Stimulated activated CD4-positive, alpha-beta T cell treated with anti-CD3 and anti-CD28 coated beads, Interleukin-1b, Interleukin-23, amount 100 ng/mL, for 4 hours (primary cell): ENCODE measurements at places on chromosomes 11 and 22.

- DNase-seq, result no peak
Observed at GRCh38 chr22:35192129-35192918, 65.0 kb upstream of the HMGXB4 start.

- DNase-seq, result no peak
Observed at GRCh38 chr11:123760894-123761293, 6.6 kb upstream of the OR6X1 start.

DNA sequence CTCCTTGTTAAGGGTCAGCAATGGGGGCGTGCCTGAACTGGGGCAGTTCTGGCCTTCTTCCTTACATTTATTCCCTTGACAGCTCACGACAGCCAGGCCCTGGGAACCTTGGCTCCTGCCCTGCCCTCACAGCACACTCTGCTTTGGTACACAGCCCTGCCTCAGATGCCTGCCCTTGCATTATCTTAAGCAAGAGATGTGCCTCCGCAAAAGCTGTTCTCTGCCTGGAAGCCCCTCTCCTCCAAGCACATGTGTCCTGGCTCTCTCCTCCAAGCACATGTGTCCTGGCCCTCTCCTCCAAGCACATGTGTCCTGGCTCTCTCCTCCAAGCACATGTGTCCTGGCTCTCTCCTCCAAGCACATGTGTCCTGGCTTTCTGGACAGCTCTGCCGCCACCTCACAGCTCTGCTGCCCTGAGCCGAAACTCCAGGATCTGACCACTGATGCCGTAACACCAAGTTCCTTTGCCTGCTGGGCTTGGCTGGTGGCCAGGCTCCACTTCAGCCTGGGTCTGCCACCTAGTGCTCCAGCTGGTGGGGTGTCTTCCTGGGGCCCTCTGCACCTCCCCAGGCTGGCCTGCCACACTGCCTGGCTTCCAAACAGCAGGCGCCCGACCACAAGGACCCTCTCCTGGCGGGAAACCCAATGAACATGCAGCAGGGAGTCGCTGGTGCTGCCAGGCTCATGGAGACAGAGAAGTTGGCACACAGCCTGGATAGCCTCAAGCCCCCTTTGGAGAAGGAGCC, 53.0 kb downstream of the SCUBE1 start:
- DNase-seq, result no peak

GRCh38 chr11:12787847-12788246, 113.6 kb downstream of the TEAD1 start:
- no peak for DNase-seq

- DNase-seq, result no peak
Observed at GRCh38 chr11:20654038-20654437, 15.3 kb upstream of the NELL1 start.

DNA sequence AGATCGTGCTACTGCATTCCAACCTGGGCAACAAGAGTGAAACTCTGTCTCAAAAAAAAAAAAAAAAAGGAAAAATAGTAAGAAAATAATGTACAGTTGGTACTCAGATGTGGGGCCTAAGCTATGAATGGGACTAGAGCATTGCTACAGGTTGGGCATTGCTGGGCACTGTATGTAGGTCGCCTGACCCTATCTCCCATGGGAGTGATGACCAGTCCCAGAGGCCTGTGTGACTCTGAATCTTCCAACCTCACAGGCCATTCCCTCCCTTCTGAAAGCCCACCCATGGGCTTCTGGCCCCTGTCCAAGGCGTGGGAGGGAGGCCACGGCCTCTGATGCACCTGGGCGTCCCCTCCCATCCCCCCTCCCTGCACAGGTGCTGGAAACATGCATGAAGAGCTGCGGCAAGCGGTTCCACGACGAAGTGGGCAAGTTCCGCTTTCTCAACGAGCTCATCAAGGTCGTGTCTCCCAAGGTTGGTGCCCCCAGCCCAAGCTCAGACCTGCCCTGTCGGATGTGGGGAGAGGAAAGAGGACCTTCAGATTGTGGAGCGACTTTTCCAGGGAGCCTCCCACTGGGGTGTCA, 9.5 kb downstream of the GGA1 start:
- DNase-seq, result no peak

DNA sequence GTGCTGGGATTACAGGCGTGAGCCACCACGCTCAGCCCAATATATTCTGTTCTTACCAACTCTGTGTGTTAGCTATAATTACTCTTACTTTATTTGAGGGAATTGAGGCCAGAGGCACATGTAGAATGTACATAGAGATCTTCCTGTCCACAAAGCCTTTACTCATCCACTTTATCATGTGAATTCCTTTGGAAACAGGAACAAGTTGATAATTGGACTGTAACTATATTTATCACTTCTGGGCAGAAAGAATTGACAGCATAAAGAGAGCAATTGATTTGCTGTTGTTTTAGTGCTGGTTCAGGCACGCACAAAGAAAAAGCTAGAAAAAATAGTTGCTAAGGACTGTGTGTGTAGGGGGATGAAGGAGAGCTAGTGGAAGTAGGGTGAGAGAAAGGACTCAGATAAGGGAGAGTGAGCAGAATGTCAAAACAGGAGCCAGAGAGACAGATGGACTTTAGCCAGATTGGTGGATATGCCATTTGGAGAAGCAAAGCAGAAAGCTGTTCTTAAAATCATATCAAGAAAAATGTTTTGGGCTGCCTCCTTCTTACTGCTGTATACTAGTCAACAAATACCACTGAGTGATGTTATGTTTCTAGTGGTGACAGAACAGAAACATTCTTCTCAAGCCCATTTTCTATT, 929.8 kb upstream of the CNTN5 start:
- DNase-seq, result no peak
